ENCODE measurements at places on chromosomes 11 and 22.

DNA sequence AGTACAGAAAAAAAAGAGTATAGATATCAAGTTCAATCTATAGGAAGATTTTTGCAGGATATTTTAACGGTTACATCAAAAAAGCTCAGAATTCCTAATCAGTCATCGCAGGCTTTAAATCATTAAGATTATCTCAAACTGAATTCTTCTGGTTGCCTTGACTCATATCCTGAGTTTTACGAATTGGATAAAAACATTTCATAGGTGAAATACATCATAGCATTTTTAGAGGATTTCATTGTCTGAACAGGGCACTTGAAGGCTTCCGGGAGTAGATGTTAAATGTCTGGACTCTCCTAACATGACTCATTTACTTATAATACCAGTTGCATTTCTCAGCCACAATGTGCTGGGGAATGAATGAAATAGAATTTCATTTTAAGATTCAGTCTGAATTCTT, 2216.6 kb upstream of the RAG2 start:
- no peak for DNase-seq

GRCh38 chr11:12674936-12675696, 895 bp downstream of the TEAD1 start:
- no peak for DNase-seq

DNA sequence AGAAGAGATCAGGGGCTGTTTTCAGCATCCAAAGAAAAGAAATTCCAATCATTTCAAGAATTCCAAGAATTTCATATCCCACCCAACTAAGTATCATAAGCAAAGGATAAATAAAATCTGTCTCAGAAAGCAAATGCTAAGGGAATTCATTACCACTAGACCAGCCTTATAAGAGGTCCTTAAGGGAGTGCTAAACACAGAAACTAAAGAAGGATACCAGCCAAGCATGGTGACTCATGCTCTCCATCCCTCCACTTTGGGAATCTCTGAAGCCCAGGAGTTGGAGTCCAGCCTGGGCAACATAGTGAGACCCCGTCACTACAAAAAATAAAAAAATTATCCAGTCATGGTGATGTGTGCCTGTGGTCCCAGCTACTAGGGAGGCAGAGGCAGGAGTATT, 17.8 kb downstream of the FADD start:
- no peak for DNase-seq

DNA sequence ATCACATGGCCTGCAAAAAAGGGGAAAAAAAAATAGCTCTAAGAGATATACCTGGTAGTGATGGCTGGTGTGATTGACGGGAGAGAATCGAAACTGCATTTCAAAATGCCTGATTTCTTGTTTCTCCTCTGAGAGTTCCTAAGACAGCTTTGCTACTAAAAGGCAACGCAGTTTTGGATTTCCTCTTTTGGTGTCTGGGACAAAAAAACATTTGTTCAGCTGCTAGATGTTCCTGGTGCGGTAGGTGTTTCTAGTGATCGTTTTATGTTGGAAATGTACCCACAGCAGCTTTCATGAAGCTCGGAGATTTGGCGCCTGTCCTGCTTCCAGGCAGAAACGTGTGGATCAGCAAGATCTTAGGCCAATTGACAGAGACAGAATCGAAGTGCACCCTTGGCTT, 18.1 kb downstream of the P2RX3 start:
- no peak for DNase-seq

DNA sequence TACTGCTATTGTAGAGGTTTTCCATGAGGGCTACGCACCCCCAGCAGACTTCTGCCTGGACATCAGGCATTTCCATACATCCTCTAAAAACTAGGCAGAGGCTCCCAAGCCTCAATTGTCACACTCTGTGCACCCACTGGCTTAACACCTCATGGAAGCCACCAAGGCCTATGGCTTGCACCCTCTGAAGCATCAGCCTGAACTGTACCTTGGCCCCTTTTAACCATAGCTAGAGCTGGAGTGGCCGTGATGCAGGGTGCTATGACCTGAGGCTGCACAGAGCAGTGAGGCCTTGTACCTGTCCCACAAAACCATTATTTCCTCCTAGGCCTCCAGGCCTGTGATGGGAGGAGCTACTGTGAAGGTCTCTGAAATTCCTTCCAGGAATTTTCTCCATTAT, 33.9 kb downstream of the AAMDC start:
- DNase-seq: no peak

GRCh38 chr11:10483584-10483983, 28.5 kb downstream of the AMPD3 start:
- no peak for DNase-seq
